ENCODE measurements at places on chromosomes 7 and 10. TPM values are rescaled to one million over a fixed set of nuclear protein-coding genes. Genes with fewer than 3 reads are reported as not detected.

DNA sequence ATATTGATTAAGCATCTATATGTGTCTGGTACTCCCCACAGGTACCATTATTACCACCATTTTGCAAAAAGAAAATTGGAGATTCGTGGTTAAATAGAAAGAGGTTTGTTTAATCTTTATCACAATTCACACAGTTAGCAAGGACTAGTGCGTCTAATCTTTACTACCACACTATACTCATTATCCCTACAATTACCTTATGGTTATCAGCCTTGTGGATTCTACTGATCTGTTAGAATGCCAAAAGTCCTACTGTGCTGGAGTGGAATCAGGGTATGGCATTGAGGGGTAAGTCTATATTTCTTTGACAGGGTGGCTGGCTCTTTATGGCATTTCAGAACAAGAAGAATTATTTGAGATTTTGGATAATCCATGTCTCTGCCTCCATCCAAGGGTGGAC lies 156.1 kb downstream of the RNLS start:
- no peak for DNase-seq

DNA sequence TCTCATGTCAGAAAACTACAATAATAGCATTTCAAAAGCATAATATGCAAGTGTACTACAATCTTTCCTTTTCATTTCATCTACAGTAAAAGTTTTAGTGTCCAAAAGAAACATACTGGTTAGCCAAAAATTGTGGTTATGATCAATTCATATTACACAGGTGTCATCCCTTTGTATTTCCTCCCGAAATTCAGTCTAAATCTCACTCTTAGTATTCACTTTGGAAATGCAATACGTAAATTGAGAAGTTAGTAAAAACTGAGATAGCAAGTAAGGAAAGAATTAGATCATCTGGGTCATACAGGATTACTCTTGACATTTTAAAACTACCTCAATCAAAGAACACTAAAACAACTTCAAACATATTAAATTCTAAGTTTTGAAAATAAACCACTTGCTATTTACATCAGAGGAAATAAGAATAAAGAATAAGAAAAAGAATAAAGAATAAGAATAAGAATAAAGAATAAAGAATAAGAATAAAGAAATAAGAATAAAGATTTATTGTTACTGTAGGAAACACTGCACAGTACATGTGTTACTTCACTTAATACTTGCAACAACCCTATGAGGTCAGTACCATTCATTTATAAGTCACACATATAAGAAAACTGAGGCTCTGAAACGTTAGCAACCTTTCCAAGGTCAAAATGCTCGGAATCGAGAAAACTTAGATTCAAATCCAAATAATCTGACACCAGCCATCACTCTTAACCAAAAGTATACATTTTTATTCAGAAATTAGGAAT lies 10.5 kb downstream of the SNX13 start:
- no peak for DNase-seq

DNA sequence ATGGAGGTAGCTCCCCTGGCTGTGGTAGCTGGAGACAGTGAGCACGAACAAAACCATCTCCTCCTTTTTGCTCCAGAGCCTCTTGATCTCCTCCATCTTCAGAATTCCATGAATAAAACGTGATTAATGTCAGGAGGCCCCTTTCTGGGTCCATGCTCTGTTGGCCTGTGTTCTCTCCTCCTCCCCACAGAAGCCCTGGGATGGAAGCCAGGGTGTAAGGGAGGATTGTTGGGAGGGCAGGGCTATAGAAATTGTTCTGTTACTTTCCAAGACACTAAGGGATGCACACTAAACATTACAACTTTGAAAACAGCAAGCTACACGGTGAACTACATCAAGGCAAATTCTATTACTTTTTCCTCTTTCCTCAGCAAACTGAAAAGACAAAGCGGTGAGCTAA lies 96.3 kb downstream of the RNF216 start:
- DNase-seq = no peak

DNA sequence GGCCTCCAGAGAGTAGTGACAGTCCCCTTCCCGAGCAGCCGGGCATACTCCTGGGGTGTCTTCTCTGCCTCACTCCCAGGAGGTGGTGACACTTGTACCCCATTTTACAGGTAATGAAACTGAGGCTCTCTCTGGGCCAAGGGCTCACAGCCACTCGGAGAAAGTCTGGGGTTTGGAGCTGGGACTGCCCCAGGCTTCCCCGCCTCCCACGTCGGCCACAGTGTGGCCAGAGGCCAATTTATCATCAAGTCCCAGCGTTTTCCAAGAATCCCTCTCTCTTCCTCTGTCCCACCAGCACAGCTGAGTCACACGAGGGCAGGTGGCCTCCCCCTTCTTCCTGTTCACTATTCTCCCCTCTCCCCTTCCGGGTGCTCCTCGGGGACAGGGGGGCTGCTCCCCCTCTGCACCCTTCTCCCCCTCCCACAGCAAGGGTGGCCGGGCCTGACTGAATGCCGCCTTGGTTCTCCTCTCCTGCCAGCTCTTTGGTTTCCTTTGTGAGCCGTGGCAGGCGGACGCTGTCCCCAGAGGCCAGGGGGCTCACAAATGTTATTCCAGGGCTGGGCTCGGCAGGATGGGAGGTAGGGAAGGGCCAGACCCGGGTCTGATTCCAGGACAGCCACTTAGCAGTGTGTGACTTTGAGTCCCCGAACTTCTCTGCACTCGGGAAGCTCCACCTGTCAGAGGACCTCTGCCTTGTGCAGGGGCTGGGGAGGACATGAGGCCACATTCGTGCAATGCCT lies 17.7 kb downstream of the CLIP2 start:
- no peak for DNase-seq

- DNase-seq = no peak
Observed at GRCh38 chr7:101939136-101939695, 121.8 kb downstream of the CUX1 start.

The PIP gene
- not detected for total RNA-seq

The SMIM30 gene
- 36.8 TPM for total RNA-seq

- DNase-seq = no peak
Observed at GRCh38 chr7:712381-713138, 13.9 kb upstream of the DNAAF5 start.

The AFAP1L2 gene
- total RNA-seq = 4.1 TPM

The SH2B2 gene
- 2.1 TPM for total RNA-seq

The DEPP1 gene
- total RNA-seq = 5.3 TPM

- no peak for DNase-seq
Observed at GRCh38 chr10:71600849-71601248, 118.7 kb downstream of the C10orf105 start.

DNA sequence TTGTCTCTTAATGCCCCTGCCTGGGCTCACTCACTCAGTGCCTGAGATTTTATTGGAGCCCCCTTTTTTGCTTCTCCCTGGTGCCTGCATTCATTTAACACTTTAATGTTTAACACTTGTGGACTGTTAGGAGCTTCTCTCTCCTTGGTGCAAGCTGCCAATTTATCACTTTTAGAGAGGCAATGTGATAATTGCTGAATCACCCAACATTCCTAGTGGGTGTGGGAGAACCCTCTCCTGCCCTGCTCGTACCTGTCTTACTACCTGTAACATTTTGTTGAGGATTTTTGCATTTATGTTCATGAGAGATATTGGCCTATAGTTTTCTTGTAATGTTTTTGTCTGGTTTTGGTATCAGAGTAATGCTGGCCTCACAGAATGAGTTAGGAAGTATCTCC lies 13.2 kb downstream of the STAM start:
- no peak for DNase-seq

- DNase-seq = no peak
Observed at GRCh38 chr7:27148756-27149641, 1.4 kb upstream of the HOXA6 start.

DNA sequence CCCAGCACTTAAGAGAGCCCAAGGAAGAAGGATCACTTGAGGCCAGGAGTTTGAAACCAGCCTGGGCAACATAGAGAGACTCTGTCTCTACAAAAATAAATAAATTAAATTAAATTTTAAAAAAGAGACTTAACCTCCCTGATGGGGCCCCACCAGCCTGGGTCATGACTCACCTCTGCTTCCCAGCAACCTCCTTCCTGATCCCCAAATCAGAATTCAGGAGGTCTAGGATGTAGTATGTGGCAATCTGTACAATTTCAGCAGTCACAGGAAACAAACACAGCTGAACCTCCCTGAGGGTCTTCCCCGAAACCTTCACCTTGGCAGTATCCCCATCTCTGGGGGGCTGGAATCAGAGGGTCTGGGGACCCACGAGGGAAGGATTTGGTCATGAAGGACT lies 9.7 kb upstream of the PPP1R35 start:
- DNase-seq = no peak

DNA sequence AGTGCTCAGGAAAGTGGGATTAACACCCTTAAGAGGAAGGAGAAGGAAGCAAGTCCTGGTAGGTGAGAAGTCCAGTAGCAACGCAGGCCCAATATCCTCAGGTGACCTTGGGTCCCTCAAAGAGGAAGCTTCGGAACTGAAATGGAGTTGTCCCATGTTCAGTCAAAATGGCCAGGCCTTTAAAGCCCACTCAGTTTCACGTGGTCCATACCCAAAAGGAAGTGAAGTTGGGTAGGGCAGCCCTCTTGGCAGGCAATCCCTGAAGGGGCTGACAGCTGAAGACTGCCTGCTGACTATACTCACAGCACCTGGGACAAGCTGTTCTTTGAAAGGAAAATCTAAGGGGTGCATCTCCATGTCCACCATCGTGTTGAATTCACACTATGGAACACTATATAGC lies 3.0 kb downstream of the GSAP start:
- no peak for DNase-seq

The IFIT1B gene
- not detected for total RNA-seq

- no peak for DNase-seq
Observed at GRCh38 chr10:3785851-3786271, 852 bp upstream of the KLF6 start.

The FKBP6 gene
- total RNA-seq = not detected

GRCh38 chr7:20892776-20893175 lies 106.1 kb upstream of the SP8 start:
- DNase-seq = no peak

GRCh38 chr7:105718511-105718925 lies 137.2 kb upstream of the EFCAB10 start:
- no peak for DNase-seq

GRCh38 chr10:93859049-93859655 lies 34.6 kb upstream of the SLC35G1 start:
- DNase-seq = no peak

DNA sequence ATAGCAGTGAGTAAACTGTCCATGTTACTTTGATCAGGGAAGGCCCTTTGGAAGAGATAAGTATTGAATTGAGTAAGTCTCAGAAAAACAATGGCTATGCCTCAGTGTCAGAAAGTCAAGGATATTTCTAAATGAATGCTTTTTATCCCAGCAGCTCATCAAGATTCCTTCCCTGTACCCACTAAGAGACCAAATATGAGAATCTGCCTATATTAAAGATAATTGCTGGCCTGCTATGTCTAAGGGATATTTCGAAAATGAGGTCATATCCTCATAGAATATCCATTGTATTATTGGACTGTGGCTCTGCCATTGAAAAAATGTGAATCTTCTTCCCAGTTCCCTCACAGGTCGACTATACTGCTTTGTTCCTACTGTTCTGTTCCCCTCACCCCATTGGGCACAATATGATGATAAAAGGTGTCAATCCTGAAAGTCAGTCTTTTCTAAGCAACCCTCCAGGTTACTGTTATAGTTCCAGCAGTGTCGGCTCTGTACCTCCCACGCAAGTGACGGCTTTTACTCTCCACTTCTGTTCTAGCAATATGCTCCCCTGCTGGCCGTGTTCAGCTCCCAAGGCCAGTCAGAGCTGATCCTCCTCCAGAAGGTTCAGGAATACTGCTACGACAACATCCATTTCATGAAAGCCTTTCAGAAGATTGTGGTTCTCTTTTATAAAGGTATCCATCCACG lies 51.7 kb downstream of the BZW2 start:
- no peak for DNase-seq

DNA sequence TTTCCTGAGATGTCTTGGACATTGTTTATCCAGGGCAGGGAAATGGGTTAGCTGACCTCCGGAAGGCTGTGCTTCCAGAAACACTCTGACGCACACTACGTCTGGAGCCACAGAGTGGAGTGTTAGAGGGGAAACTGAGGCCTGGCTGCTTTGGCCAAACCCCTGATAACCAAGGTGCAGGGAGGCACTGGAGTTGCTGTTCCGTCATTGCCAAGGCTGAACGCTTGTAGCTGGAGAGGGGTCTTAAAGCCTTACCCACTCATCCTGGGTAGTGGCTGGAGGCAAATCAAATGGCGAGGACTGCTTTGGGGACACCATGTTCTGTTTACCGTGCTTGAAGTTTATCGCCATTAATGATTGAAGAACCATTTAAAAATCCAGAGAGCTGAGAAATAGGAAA lies 604.1 kb upstream of the FOXK1 start:
- no peak for DNase-seq

DNA sequence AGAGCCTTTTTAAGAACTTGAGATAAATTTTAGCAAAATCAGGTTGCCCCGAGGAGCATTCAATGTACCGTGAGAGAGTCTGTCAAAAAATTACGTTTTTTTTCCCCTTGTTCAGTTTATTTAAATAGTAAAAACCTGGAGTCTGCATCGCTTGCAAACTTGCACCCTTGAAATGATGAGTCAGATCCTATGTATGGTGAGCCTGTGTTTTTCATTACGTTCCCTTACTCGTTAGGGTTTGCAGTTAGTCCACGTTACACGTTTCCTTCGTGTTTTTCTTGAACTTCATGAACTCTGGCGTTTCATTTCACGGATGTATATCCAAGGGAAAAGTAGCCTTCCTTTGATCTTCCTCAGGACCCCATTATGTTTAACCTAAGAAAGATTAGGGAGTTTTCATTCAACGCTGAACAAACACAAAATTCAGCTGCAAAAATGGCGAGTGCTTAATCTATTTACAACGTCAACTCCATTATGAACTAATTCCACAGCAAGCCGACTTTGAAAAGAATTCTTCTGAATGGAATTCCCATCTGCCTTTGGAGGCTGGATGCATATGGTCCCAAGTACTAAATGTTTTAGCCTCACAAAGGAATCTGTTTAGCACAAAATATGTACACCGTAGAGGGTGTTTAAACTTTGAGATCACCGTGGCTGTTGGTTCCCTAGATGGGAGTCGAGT lies 182.4 kb downstream of the MYOF start:
- DNase-seq = no peak

DNA sequence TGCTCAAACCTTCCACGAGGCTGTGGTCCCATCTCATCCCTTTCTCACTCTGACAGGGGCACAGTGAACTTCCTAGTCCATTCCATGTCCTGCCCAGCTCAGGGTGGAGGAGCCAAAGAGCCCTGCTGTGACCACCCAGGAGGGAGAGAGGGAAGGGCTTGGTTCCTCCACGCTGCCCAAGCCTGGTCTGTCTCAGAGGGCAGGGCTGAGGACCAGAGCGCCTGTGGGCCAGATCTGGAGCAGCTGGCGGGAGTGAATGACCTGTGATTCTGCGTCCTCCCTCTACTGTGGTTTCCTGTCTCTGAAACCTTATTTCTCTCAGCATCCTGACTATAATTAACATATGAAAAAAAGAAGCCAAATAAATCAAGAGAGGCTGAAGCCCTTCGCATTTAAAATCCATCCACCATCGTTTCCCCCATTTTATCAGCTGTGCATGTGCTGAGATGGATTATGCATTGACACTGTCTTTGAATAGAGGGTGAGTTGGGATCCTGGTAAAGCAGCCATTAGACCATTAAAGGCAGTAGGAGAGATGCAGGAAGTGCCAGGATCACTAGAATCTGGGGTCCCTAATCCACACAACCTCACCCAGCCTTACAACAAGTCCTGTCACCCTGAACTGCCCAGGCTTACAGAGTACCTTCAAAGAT lies 165.6 kb downstream of the DPP6 start:
- DNase-seq = no peak

- DNase-seq = no peak
Observed at GRCh38 chr10:35359056-35359455, 22.7 kb downstream of the CCNY start.

All from activated T-helper 1 cell treated with anti-CD3 and anti-CD28 coated beads, Interleukin-12 subunit alpha, Interleukin-12 subunit beta, Interleukin-2, Interleukin-4 antibody, amounts not matched to agents 30 ng/mL and 10 ng/mL and 1 ng/mL, durations not matched to agents 14 hours and 24 hours and 36 hours (primary cell).